ENCODE measurements at places on chromosomes 5 and 9. TPM values are rescaled to one million over a fixed set of nuclear protein-coding genes. Genes with fewer than 3 reads are reported as not detected.
A peak's percentile ranks its signal among the peaks of the same experiment; 100 is the strongest.

The GBGT1 gene
- total RNA-seq = 7.2 TPM

The CLIC3 gene
- total RNA-seq = 4.3 TPM

The IL13 gene
- total RNA-seq = 8.4 TPM

DNA sequence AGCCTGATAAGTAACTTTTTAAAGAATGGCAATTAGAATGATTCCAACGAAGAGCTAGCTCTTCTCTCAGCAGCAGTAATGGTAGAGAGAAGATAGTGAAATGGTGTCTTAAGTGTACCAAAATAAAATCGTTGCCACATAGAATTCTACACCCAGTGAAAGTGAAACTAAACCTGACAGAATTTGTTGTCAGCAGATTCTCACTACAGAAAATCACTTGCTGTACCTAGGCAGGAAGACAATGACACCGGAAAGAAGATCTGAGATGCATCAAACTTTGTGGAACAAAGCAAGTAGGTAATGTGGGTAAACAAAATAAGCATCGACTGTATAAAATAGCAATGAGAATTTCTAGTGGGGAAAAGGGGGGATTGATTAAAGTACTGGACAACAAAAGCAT, 20.7 kb upstream of the EBF1 start:
- DNase-seq = no peak
- H3K4me3 ChIP-seq = peak overlapping the region; percentile 24
- peaks cover under 1% of the 10 kb centered on the region for H3K36me3 ChIP-seq
- peaks cover 18% of the 10 kb centered on the region for H3K27me3 ChIP-seq
- H3K4me1 ChIP-seq = peaks cover 10% of the 10 kb centered on the region

GRCh38 chr5:166750376-166750775, 1541.1 kb upstream of the WWC1 start:
- H3K4me1 ChIP-seq = no peaks in the 10 kb centered on the region
- H3K36me3 ChIP-seq = no peaks in the 10 kb centered on the region
- no peaks in the 10 kb centered on the region for H3K27me3 ChIP-seq
- no peak overlapping the region for H3K27ac ChIP-seq
- DNase-seq = no peak
- no peak overlapping the region for H3K4me3 ChIP-seq

- peaks cover 44% of the 10 kb centered on the region for H3K4me1 ChIP-seq
- H3K36me3 ChIP-seq = no peaks in the 10 kb centered on the region
- DNase-seq = no peak
Observed at GRCh38 chr5:76717222-76718083, 1.5 kb downstream of the F2R start.

DNA sequence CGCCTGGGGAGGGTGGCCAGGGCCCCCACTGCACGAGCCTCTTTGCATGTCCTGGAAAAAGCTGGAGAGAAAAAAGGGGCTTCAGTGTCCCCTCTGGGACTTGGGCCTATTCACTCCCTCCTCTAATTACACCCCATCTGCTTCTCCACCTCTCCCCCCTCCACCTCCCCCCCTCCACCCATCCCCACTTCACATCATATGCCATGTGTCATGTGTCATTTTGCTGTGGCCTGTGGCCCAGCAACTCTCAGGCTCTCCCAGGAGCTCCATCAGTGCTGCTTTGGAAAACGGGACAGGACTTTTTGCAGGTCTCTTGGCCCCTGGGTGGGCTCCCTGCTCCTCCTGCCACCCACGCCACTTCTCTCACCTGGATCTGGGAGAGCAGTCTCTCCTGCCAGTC, 68.7 kb downstream of the NTNG2 start:
- no peaks in the 10 kb centered on the region for H3K4me1 ChIP-seq
- no peak for DNase-seq
- no peaks in the 10 kb centered on the region for H3K36me3 ChIP-seq
- H3K27me3 ChIP-seq = no peaks in the 10 kb centered on the region

- H3K4me1 ChIP-seq = peaks cover 31% of the 10 kb centered on the region
- peak overlapping the region; percentile 97 for H3K4me3 ChIP-seq
- no peak for DNase-seq
- H3K27me3 ChIP-seq = no peaks in the 10 kb centered on the region
Observed at GRCh38 chr9:35603506-35603985, 1.5 kb upstream of the TESK1 start.

DNA sequence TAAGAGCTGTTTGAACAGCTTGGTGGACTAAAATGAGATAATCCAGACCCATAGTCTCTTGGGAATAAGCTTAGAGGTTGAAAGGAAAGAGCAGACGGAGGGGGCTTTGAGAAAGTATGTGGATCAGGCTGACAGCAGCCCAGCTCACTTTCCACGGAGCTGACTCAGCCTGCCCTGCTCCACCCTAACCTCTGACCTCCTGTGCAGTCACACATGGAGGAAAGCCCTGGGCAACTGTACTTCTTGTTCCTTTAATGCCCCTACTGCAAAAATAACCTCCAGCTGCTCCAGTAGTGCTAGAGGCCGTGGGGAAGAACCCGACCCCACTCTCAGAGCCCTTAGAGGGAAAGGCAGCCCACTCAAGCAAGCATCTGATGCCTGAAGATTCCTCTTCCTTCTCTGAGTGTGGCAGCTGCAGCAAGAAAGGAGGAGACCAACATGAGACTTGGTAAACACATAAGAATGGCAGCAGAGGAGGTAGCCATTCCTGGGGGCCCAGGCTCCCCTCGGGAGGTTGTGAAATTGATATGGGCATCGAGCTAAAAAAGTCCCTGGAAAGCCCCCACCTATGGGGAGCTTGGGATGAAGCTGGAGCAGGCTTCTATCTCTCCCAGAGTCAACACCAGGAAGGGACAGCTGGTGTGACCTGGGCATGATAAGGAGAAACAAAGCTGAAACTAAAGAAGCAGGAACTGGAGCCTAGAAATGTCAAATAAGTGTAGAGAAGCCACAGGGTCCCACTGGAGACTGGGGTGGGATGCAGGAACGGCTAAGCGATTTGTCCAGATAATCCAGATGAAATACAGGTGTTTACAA, 204.3 kb downstream of the PIK3R1 start:
- peaks cover 45% of the 10 kb centered on the region for H3K4me1 ChIP-seq
- H3K27ac ChIP-seq = peak overlapping the region; percentile 36
- DNase-seq = no peak
- no peaks in the 10 kb centered on the region for H3K27me3 ChIP-seq
- H3K4me3 ChIP-seq = no peak overlapping the region
- no peaks in the 10 kb centered on the region for H3K36me3 ChIP-seq

DNA sequence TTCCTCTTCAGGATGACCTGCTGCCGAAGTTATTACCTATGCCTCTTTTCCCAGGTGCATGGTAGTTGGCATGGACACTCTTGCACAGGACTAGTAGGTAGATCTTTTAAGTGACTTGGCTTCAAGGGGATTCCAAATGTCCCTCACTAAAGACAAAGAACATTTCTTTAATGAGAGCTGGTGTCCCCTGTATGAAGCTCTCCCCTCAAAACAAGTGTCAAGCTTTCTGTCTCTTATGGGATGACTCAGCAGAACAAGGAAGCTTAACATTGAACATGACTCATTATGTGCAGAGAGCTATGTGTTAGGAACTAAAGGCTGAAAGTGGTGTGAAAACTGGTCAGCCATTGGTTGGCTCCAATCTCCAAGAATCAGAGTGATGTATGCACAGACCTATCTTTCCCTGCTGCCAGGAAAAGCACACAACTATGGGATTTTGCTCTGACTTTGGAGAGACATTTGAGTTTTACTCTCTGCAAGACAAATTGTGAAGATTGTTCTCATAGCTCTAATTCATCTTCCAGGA, 120.5 kb downstream of the PRDM6 start:
- no peak overlapping the region for H3K4me3 ChIP-seq
- H3K27me3 ChIP-seq = peaks cover 7% of the 10 kb centered on the region
- no peaks in the 10 kb centered on the region for H3K4me1 ChIP-seq
- H3K36me3 ChIP-seq = no peaks in the 10 kb centered on the region

DNA sequence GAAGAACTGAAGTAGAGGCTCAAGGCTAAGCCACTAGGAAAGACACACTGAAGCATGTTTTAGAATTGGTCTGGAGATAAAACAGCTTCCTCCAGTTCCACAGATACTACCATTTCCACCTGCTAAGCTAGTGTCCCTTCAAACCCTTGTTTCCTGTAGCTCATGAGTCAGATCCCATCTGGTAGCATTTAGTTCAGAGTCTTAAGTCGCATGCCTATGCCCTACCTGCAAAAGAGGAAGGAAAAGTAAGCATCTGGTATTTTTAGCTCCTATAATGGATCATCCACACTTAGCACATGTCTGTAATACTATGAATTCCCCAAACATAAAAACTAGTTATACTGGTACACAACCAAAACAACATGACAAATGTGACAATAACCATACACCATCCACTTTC, 92.1 kb downstream of the CDKN2A start:
- H3K4me1 ChIP-seq = no peaks in the 10 kb centered on the region
- H3K36me3 ChIP-seq = peaks cover 26% of the 10 kb centered on the region
- H3K27ac ChIP-seq = no peak overlapping the region
- DNase-seq = no peak

GRCh38 chr9:87451149-87451548, 46.5 kb upstream of the DAPK1 start:
- H3K36me3 ChIP-seq = peaks cover 6% of the 10 kb centered on the region
- DNase-seq = no peak
- H3K27me3 ChIP-seq = no peaks in the 10 kb centered on the region
- H3K4me1 ChIP-seq = peaks cover 19% of the 10 kb centered on the region
- no peak overlapping the region for H3K4me3 ChIP-seq

DNA sequence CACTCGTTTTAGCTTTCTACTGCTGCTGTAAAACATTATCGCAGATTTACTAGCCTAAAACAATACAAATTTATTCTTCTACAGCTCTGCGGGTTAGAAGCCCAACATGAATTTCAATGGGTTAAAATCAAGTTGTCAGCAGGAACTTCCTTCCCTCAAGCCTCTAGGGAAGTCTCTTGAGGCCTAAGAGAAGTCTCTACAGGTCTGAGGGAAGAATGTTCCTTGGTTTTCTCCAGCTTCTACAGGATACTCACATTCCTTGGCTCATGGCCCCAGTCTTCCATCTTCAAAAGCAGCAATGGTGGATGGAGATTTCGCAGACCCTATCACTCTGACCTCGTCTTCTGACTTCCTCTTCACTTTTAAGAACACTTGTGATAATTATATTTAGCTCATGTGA, 21.6 kb upstream of the SSBP2 start:
- peaks cover 7% of the 10 kb centered on the region for H3K27me3 ChIP-seq
- no peaks in the 10 kb centered on the region for H3K4me1 ChIP-seq
- H3K4me3 ChIP-seq = no peak overlapping the region
- H3K27ac ChIP-seq = no peak overlapping the region

- DNase-seq = peak; percentile 90
- H3K4me1 ChIP-seq = peaks cover 81% of the 10 kb centered on the region
- peak overlapping the region; percentile 94 for H3K27ac ChIP-seq
- no peaks in the 10 kb centered on the region for H3K27me3 ChIP-seq
Observed at GRCh38 chr5:160293901-160294561, 18.3 kb downstream of the CCNJL start.

GRCh38 chr5:26192486-26192885, 845.9 kb downstream of the CDH9 start:
- H3K36me3 ChIP-seq = peaks cover 15% of the 10 kb centered on the region
- H3K27me3 ChIP-seq = no peaks in the 10 kb centered on the region
- no peaks in the 10 kb centered on the region for H3K4me1 ChIP-seq
- H3K4me3 ChIP-seq = no peak overlapping the region

GRCh38 chr5:26121338-26121737, 917.0 kb downstream of the CDH9 start:
- no peaks in the 10 kb centered on the region for H3K4me1 ChIP-seq
- H3K27me3 ChIP-seq = no peaks in the 10 kb centered on the region
- no peak for DNase-seq
- no peak overlapping the region for H3K4me3 ChIP-seq

DNA sequence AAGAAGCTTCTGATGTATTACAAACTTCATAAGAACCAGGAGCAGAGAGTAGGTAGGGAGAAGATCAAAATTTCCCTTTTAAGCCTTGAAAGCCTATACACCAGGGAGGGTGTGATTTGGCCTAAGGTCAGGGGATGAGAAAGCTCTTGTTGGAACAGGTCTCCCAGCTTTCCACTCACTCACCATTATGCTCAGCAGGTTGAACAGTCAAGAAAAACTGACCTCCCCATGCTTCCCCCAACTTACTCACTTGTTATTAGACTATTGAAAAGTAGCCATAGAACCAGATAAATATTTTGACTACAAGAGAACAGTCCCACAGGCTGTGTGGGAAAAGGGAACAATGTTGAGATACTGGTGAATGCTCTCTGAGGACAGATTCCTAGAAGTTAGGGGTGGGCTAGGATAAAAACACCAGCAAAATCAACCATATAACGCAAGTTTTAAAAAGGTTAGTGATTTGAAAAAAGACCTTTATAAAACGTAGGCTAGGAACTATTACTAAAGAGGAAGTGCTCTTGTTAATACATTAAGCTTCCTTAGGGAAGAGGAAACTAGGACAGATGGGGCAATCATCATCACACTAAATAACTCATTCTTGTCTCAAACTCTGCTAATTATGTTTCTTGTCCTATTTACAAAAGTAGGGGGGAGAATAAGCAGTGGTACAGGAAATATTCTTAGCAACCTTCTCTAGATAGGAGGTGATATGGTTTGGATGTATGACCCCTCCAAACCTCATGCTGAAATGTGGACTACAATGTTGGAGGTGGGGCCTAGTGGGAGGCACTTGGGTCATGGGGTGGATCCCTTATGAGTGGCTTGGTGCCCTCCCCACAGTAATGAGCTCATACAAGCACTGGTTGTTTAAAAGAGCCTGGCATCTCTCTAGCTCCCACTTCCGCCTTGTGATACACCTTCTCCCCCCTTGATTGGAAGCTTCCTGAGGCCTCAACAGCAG, 31.0 kb downstream of the PCDHGC5 start:
- peaks cover 36% of the 10 kb centered on the region for H3K36me3 ChIP-seq
- no peak for DNase-seq
- no peak overlapping the region for H3K4me3 ChIP-seq
- H3K4me1 ChIP-seq = peaks cover 51% of the 10 kb centered on the region
- H3K27ac ChIP-seq = no peak overlapping the region

- H3K27ac ChIP-seq = no peak overlapping the region
- no peak for DNase-seq
- H3K4me1 ChIP-seq = no peaks in the 10 kb centered on the region
- H3K4me3 ChIP-seq = no peak overlapping the region
- H3K36me3 ChIP-seq = peaks cover 5% of the 10 kb centered on the region
Observed at GRCh38 chr5:116411101-116411571, 163.5 kb downstream of the SEMA6A start.

DNA sequence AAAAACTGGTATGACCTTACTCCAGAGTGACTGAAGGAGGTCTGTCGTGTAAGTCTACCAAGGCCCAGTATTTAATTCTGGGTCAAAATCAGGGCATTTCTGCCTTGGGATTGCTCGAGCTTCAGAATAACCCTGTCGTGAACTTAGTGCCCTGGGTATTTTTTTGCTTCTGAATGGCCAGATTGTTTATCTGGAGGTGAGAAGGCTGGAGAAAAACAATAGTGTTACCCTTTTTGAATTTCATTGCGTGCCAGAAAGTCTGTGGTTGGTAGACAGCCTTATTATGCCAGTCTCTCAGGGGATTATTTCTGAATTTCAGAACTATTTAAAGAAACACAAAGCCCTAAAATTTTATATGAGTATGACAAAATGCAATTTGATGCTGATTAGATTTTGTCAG, 323.4 kb downstream of the CSNK1G3 start:
- no peaks in the 10 kb centered on the region for H3K27me3 ChIP-seq
- H3K27ac ChIP-seq = no peak overlapping the region
- H3K4me3 ChIP-seq = no peak overlapping the region
- no peaks in the 10 kb centered on the region for H3K4me1 ChIP-seq
- DNase-seq = no peak

GRCh38 chr5:136424835-136425584, 59.7 kb upstream of the TRPC7 start:
- DNase-seq = no peak
- H3K36me3 ChIP-seq = no peaks in the 10 kb centered on the region
- no peaks in the 10 kb centered on the region for H3K27me3 ChIP-seq
- no peak overlapping the region for H3K4me3 ChIP-seq
- no peak overlapping the region for H3K27ac ChIP-seq
